ENCODE measurements at places on chromosomes 16 and 17.

DNA sequence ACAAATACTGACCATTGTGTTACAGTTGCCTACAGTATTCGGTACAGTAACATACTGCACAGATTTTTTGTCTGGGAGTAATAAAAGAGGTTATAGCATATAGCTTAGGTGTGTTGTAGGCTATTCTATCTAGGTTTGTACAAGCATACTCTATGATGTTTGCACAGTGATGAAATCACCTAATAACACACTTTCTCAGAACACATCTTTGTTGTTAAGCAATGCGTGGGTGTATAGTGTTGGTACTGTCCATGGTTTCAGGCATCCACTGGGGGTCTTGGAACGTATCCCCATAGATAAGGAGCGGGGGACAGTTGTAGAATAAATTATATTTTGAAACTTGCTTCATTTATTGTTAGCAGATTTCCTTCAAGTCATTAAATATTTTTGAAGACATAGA is 293.3 kb upstream of the TBX2 start:
- no peak for DNase-seq

- DNase-seq, result no peak
Measured at GRCh38 chr17:65584604-65585521, 23.4 kb upstream of the AXIN2 start.

GRCh38 chr17:4544135-4544950 is 10.8 kb downstream of the MYBBP1A start:
- DNase-seq, result no peak

GRCh38 chr17:62194401-62194800 is 129.3 kb upstream of the MED13 start:
- DNase-seq, result no peak

DNA sequence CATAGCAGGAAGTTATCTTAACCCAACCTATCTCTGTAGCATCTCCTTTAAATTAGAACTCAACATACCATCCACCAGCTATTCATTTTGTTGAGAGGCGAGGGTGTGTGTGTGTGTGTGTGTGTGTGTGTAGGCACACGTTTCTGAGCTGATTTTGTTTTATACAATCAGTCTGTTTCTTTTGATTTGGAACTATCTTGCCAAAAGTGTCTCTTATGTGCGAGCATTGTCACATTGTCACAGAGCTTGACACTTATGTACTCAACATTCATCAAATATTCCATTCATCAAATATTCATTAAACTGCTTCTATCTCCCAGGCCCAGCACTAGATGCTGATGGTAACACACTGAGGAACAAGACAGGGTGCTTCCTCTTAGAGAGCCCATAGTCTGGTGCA is 180.4 kb downstream of the HAPSTR1 start:
- no peak for DNase-seq

DNA sequence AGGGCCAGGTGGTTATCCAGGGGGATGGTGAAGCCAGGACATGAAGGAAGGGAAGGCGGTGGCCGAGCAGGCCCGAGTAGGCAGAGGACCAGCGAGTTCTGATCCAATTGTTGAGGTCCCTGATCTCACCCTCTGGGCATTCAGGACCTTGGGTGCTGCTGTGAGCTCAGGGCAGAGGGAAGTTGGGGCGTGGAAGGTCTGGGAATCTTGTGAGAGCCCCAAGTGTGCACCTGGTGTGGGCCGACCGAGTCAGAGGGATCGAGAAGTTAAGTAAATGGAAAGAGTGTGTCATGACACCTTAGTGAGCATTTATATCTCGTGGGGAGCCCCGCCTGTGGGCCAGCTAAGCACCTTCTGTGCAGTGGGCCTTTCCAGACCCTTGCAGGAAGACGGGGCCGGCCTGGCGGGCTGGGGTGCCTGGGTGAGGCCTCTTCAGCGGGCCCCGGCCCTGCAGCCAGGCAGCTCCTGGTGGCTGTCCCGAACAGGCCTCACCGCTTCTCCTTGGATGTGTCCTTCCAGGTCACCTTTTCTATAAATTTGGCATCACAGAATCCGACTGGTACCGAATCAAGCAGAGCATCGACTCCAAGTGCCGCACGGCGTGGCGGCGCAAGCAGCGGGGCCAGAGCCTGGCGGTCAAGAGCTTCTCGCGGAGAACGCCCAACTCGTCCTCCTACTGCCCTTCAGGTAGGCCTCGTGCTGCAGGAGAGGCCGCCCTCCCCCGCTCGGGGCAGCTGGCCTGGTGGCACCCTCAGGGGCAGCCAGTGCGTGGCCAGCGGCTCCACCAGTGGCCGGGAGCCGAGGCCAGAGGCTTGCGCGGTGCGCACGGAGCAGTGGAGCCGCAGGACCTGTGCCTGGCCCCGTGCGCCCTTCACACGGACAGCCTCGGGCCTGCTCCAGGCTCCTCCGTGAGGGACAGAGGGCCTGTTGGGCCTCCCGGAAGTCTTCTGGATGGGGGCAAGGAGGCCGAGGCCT is 76.0 kb downstream of the BANP start:
- DNase-seq, result no peak

- no peak for DNase-seq
Measured at GRCh38 chr16:48310908-48311641, 63.7 kb upstream of the ABCC11 start.

GRCh38 chr16:84063980-84064379 is 21.4 kb upstream of the SLC38A8 start:
- DNase-seq, result no peak

DNA sequence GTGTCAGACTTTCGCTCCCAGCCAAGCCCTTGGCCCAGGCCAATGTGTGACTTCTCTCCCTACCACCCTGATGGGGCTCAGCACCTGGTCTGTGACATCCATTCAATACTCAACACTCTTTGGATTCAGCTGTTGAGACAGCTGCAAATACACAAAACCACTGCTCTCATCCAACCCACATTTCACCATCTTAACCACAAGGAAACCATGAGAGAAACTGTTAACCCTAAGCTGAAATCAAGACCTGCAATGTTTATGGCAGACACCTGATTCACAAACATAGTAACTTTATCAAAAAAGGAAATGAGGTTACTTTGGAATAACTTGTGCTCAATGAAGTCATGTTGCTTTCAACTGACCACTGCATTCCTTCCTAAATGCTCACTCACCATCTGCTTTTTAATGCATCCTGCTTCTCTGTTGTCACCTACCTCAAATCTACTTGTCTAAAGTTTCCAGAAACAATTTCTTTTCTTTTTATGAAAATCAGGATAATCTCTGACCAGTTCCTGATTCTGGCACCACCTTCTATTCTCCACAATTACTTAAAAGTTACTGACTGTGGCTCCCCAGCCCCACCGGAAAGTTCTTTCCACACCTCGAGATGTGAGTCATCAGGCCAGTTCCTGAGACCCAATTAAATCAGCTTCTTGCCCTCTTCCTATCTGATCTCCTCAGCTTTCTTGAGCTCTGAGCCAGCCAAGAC is 88.2 kb downstream of the NOG start:
- no peak for DNase-seq

DNA sequence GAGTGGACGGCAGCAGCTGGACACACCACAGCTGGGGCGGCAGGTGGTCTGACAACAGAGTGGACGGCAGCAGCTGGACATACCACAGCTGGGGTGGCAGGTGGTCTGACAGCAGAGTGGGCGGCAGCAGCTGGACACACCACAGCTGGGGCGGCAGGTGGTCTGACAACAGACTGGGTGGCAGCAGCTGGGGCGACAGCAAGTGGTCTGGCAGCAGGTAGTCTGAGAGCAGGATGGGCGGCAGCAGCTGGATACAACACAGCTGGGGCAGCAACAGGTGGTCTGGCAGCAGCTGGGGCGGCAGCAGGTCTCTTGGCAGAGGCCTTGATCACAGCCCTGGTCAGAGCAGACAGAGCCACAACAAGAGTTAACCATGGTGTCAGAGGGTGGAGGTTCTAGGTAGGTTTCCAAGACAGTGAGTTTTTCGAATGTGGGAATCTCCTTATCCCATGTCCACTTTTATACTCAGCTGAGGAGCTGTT is at the start of gene KRTAP4-1:
Gene KRTAP4-1 (minus strand): TSS at position 432 of the 482 bp plus-strand sequence. CDS start 57 bp downstream, at position 375.
- DNase-seq, result no peak

GRCh38 chr16:85664580-85665372 is 24.0 kb downstream of the GINS2 start:
- no peak for DNase-seq

- no peak for DNase-seq
Measured at GRCh38 chr16:3282103-3282729, 1.1 kb upstream of the ZNF263 start.

DNA sequence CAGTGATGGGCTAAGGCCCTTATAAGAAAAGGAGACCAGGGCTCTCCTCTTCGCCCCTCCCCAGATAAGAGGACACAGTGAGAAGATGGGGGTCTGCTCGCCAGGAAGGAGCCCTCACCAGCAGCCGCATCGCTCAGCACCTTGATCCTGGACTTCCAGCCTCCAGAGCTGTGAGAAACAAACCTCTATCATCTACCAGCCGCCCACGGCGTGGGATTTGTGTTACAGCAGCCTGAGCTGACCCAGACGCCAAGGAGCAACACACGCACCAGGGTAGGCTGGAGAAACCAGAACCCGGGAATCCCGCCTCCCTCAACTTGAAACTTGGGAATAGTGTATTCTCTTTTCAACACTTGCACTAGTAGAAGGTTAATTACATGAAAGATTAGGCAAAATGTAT is 4.2 kb upstream of the ZG16B start:
- DNase-seq, result no peak

GRCh38 chr17:21108651-21109050 is 18.1 kb upstream of the DHRS7B start:
- no peak for DNase-seq

DNA sequence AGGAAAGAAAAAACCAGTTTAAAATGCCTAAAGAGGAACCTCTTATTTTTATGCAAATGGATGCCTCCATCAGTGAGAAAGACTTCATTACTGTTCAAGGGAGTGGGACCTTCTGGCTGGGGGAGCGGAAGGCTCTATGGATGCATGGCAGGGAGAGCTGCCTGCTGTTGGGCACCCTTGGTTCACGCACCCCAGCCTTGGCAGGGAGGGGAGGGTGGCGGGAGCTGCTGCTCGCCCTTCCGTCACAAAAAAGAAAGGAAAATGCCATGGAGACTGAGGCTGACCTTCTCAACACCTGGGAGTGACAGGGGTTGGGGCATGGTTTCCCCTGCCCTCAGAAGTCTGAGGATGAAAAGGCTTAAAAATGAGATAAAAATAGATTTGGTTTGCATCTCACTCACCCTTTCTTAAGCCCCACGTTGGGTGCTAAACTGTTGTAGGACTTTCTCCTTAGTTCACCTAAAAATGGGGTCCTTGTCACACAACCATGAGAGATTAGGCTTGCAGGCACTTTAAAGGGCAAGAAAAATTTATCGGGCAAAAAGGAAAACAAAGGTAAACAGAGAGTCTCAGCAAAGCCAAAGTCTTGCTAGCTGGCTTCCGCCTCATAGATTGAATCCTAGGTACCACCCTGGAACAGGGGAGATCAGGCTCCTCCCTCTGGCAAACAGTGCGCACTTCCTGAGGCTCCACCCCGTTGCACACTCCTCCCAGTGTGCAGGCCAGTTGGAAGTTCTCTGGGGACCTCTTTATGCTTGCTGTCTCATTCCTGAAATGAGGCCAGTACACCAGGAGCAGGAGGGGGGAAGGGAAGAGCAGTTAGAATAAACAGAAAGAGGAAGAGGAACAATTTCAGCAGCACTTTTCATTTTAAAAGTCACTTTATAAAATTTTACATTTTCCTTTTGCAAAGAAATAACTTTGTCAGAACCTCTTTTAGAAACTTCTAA is 31.6 kb downstream of the PHKB start:
- DNase-seq, result no peak

DNA sequence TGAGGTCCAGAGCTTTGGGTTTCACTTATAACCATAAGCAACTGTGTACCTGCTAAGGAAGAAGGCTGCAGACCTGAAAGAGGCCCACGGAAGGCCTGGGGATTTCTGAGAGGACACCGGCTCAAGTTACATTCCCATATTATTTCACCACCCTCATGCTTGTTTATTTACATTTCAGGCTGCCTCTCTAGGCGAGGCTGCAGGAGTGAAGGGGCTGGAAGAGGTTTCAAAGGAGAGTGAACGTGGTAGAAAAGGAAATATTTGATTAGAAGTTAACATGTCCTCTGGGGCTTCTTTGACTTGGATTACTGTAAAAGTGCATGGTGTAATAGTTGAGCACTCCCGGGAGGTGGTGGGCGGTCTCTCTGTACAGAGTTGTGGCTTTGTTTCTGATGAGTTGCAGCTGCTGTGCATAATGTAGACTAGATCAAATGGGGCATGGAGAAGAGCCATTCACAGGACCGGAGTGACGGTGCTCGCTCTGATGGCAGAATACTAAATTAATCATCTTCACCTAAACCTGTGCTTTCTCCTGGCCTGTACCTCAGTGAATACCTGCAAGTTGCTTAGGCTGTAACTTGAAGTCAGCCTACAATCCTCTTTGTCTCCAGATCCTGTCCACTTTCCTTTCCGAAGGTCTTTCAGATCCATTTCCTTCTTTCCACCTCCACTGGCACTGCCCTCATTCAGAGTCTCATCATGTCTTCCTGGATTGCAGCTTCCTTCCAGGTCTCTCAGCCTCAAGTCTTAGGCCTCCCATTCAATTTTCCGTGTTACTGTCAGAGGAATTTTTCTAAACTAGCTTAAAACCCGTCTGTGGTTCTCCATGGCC is 1.9 kb upstream of the CPD start:
- DNase-seq, result no peak

GRCh38 chr17:56597495-56597990 is 4.0 kb downstream of the NOG start:
- no peak for DNase-seq

DNA sequence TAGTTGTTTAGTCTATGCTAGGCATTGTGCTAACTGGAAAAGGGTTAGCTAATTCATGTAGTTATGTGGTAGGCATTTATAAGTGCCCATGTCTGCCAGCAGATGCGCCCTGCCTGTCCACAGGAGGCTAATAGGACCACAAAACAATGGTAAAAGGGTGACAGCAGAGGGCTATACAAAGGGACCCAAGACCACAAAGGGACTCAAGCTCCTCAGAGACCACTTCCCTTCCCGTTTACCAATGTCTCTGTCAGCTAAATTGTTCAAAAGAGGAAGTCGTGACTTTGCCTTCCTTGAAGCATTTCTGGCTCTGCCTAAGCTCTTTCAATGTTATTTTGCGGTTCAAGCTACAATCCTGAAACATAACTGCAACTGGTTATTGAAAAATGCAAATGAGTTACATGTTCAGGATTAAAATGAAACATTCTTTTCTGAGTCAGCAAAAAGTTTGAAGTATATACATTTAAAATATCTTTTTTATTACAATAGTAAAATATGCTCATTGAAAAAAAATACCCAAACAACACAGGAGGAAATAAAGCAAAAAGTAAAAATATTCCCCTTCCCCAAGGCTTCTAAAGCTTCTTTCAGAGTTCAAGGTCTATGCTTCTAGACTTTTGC is 149.2 kb downstream of the MAF start:
- no peak for DNase-seq

- no peak for DNase-seq
Measured at GRCh38 chr17:49698005-49698404, 9.8 kb downstream of the SLC35B1 start.

Data from stimulated activated CD8-positive, alpha-beta memory T cell treated with anti-CD3 and anti-CD28 coated beads, Interleukin-2, amount 100 ng/mL, for 1 hour (primary cell).